Smooth muscle cell of the pulmonary artery (primary cell): ENCODE measurements at places on chromosomes 4 and X. TPM values are rescaled to one million over a fixed set of nuclear protein-coding genes. Genes with fewer than 3 reads are reported as not detected.

Gene NCBP2L
- total RNA-seq = not detected in 2 replicates

Gene CENPE
- total RNA-seq = 2.2 and 5.5 TPM in 2 replicates

Gene SYTL4
- total RNA-seq = 3.9 and 4.1 TPM in 2 replicates

Gene SPINK2
- not detected in 2 replicates for total RNA-seq

Gene ETDB
- not detected in 2 replicates for total RNA-seq

Gene SH3BGRL
- total RNA-seq = 50.8 and 71.4 TPM in 2 replicates

Gene ARMCX2
- 140 and 167 TPM in 2 replicates for total RNA-seq

Gene SPATA4
- total RNA-seq = 0.23 and 0.46 TPM in 2 replicates

Gene ZNF718
- total RNA-seq = 2.9 and 5.7 TPM in 2 replicates

Gene GAGE12H
- total RNA-seq = not detected in 2 replicates

Gene CORIN
- 1.7 and 2.4 TPM in 2 replicates for total RNA-seq

Gene PABPC1L2A
- total RNA-seq = not detected in 2 replicates

Gene THOC2
- 52.9 and 55.6 TPM in 2 replicates for total RNA-seq

Gene SSX4
- total RNA-seq = not detected in 2 replicates

Gene CCSER1
- total RNA-seq = 0.03 and 0.20 TPM in 2 replicates

Gene PFKFB1
- total RNA-seq = 0.03 and 0.07 TPM in 2 replicates

Gene ANK2
- 85.0 and 132 TPM in 2 replicates for total RNA-seq

Gene TREX2
- 1.7 and 1.9 TPM in 2 replicates for total RNA-seq

Gene AR
- 7.3 and 7.6 TPM in 2 replicates for total RNA-seq

Gene PDZD11
- total RNA-seq = 33.3 and 42.8 TPM in 2 replicates

Gene EXOC1L
- total RNA-seq = not detected in 2 replicates

Gene CXorf65
- total RNA-seq = not detected in 2 replicates

Gene LRIT3
- total RNA-seq = 0.03 TPM in 1 of 2 replicates, not detected in the other
